ENCODE measurements at places on chromosomes 3 and 15.

GRCh38 chr3:69179740-69180372 lies 57.5 kb upstream of the LMOD3 start:
- no peak for DNase-seq

DNA sequence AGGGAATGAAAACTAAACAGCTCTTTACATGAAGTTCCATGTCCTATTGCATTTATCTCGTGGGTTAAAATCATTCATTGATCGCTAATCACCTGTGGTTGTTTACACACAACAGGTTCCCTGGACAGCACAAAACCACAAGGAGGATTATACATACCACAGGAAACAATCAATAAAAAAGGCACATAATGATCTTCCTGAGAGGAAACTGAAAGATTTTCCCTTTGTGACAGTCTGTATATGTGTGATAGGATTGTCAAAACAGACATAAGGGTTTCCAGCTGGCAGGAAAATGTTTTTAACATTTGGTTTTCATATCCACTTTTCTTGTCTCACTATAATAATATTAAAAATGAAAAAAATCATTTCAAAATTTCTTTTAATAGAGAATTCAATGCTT lies 541.8 kb downstream of the NLGN1 start:
- DNase-seq = no peak

DNA sequence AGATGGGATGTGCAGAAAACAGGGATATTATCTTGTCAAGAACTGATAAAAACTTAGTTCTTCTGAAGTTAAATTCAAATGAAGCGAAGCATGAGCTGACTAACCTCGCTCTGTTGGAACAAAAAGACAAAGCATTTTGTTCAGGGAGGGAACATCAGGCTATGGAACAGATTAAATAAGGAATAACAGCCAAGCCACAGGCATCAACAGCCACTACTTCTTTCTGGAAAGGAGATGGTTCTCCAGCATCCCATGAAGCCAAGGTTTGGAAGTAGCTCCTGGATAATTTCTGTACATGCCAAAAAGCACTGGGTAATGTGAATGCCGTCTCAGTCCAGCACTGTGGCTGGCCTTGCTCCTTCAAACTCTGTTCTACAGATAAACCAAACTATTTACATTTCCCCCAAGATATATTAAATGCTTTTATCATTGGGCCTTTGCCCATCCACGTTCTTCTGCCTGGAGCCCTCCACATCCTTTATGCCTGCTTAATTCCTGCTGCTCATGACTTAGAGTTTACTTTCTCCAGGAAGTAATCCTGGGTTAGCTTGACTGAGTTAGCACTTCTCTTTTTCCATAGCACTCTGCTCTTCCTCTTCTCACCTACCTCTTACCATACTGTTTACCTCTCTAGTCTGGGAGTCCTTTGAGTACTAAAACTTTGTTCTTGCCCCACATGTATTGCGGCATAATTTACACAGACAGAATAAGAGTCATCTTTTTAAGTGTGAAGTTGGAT lies 232.0 kb downstream of the CLSTN2 start:
- no peak for DNase-seq

DNA sequence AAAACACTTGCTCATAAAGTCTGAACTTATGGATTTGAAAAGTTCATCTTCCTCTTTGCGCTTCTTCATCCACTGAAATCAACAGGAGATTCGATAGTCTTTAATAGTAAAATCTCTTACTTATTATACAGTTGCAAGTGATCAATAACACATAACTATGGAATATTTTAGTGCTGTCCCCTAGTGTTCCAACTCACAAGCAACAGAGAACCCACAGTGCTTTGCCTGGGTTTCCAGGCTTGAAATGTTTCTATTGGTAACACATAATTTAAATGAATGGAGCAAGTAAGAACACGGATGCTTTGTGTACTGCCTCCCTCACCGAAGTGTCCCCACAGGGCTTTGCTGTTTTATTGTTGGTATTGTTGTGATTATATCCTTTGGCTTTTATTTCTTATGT lies 93.5 kb downstream of the WDR72 start:
- no peak for DNase-seq

DNA sequence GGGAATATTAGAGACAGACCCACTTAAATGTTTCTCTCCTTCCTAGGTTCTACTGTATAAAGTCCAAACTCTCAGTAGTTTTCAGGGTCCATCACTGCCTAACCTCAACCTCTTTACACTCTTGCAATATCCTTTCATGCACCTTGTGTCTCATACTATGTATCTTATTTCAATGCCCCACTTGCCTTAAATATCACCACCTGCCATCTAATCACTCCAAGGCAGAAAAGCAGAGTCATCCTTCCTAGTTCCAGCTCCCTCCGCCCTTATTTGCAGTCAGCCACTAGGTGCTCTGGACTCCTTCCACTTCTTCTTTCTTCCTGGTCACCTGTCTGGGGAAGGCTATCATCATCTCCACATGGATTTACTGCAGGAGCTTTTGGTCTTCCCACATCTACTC lies 322.0 kb downstream of the MFSD1 start:
- DNase-seq = no peak

GRCh38 chr15:25727867-25728600 lies 135.1 kb downstream of the ATP10A start:
- no peak for DNase-seq

DNA sequence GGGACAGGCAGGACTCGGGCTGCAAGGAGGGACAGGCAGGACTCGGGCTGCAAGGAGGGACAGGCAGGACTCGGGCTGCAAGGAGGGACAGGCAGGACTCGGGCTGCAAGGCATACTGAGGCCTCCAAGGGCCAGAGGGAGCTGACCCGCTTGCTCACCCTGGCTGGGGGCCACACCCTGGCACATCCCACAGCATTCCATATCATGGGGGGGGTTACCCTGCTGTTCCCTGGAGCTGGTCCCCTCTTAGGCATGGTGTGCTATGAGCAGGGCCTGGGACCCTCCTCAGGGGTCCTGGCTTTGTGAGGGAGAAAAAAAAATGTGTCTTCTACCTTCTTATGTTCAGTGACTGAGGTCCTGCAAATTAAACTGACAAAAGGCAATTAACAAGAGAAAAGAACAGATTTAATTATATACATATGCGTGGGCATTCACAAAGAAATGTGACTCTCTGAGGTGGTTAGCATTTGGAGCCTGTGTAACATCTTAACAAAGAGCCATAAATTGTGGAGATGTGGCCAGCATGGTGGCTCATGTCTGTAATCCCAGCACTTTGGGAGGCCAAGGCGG lies 97.6 kb upstream of the ALDH1A3 start:
- DNase-seq = no peak

DNA sequence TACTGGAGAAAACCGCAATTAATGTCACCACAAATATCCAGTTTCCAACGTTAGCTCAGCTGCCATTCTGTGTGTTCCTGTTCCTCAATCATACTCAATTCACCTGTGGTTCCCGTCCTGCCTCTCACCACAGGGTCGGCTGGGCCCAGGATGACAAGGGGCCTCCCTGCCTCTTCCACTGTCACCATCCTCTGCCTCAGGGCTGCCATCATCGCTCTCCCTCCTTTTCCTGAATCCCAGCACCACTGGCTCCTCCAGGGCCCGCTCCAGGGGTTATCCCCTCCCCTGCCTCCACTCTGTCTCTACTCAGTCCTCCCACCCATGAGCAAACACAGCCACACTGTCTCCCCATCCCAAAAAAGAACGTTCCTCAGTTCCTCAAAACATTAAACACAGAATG lies 170.9 kb upstream of the NSMCE3 start:
- DNase-seq = no peak

All from caudate nucleus (tissue), 63 donors.